Mesenchymal stem cell (in vitro differentiated cells and primary cell): ENCODE measurements at places on chromosomes 13 and 19.

DNA sequence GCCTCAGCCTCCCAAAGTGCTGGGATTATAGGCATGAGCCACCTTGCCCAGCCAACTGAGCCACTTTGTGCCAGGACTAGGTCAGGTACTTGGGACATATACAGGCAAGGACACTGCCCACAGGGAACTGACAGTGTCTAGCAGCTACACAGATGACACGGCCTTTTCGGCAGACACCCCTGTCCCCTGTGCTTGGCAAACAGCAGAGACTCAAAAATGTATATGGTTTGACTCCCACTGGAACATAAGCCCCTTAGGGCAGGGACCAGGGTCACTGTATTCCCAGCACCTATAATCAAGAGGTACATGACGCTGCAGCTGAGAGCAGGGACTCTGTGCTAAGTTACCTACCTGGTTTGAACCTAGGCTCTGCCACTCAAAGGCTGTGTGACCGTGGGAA is 16.8 kb downstream of the ABCC4 start:
- H3K27ac ChIP-seq, result no peak overlapping the region
- DNase-seq, result no peak
- H3K27me3 ChIP-seq, result no peaks in the 10 kb centered on the region
- no peaks in the 10 kb centered on the region for H3K36me3 ChIP-seq

- H3K27ac ChIP-seq, result no peak overlapping the region
- peaks cover 16% of the 10 kb centered on the region for H3K4me1 ChIP-seq
- peak overlapping the region; percentile 96 for H3K4me3 ChIP-seq
Measured at GRCh38 chr19:16830679-16831078, 1.5 kb downstream of the SIN3B start.

DNA sequence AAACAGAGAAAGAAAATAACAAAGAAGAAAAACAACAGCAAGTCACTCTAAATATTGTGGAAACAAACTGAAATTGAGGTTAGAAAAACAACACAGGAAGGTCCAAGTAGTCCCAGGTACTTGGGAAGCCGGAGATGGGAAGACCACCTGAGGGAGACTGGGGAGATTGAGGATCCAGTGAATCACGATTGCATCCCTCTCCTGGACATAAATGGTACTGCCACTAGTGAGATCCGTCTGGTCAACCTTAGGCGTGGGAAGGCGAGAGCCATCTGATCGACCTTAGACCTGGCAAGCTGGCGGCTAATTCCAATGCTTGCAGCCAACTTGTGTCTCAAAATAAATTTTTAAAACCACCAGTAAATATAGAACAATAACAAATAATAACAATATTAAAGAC is 81.9 kb downstream of the ZNF726 start:
- no peaks in the 10 kb centered on the region for H3K27me3 ChIP-seq
- no peak overlapping the region for H3K27ac ChIP-seq
- no peaks in the 10 kb centered on the region for H3K4me1 ChIP-seq

DNA sequence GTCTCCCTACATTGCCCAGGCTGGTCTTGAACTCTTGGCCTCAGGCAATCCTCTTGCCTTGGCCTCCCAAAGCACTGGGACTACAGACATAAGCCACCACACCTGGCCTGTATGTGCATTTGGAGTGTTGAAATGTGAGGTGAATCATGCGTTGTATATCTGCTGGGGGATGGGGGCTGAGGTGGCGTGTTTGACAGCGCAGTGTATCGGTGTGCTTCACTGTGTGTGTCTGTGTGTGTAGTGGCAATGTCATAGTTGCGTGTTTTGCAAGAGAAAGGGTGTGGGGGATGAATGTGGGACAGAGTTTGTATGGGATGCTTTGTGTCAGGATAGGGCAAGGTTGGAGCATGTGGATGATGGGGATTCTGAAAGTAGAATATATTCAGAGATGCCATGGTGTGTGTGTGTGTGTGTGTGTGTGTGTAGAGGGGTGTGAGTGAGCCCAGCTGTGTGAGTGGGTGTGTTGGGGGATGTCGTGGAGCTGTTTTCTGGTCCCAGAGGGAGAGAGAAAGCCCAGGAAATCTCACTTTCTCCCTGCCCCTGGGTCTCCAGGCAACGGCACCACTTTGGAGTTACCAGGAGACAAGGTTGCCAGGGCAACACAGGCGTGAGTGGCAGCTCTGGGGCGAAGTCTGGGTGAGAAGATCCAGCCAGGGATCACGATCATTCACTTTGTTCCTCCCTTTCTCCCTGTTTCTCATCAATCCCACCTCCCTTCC is 1.1 kb upstream of the SWSAP1 start:
- no peak overlapping the region for H3K27ac ChIP-seq
- peaks cover 23% of the 10 kb centered on the region for H3K4me1 ChIP-seq
- no peaks in the 10 kb centered on the region for H3K27me3 ChIP-seq
- peak; percentile 32 for DNase-seq
- no peaks in the 10 kb centered on the region for H3K36me3 ChIP-seq

- no peaks in the 10 kb centered on the region for H3K4me1 ChIP-seq
- H3K27ac ChIP-seq, result no peak overlapping the region
- H3K4me3 ChIP-seq, result no peak overlapping the region
- H3K27me3 ChIP-seq, result peaks cover 21% of the 10 kb centered on the region
Measured at GRCh38 chr13:111145071-111145470, 30.0 kb downstream of the ARHGEF7 start.

DNA sequence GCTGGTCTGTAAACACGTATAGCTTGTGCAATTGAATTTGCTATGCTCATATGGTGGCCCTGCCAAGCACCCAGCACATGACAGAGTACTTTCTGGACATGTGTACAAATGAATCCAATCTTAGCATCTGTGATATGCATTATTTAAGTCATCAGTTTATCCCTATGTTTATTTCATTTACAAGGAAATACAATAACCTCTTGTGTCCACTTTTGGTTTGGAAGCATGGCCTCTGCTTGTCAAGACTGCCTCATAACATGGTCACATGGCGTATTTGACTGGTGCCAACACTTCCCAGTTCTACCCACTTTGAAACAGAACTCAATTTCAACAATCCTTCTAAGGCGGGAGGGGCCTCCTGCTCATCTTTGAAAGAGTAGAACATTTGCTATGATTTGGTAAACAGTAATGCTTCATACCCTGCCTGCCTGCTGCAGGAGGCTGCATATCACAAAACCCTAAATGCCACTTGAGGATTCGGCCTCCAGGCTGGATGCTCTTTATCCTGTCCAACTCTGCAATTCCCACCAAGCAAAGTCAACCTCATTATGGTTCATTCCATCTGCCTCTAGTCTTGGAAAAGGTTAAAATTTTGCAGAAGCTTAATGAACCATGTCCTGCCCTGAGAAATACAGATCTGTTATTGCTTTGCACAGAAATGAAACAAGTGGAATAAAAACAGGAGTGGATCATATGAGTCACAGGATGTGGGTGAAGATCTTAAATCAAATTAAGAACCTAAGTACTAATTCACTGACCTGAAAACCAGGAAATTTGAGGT is 151.3 kb downstream of the CYSLTR2 start:
- no peaks in the 10 kb centered on the region for H3K27me3 ChIP-seq
- no peaks in the 10 kb centered on the region for H3K36me3 ChIP-seq
- H3K27ac ChIP-seq, result peak overlapping the region; percentile 78
- no peak overlapping the region for H3K4me3 ChIP-seq

DNA sequence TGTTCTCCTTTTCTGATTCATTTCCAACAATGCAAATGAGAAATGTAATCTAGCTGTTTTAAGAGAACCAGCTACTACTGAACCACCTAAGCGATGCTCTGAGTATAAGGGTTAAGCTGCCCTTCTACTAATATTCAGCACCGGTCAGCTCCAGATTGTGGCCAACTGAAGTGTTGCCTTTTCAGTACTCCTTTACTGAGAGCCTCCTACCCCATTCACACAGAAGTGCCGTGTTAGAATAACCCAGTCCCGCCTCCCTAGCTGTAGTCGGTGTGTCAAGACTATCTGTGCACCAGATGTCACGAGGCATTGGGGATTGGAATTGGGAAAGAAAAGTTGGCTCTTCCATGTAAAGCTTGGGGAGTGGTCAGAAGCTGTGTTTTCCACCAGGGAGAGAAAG is 45.4 kb downstream of the FAM124A start:
- peak; percentile 9 for DNase-seq
- H3K27ac ChIP-seq, result no peak overlapping the region
- no peaks in the 10 kb centered on the region for H3K36me3 ChIP-seq
- no peak overlapping the region for H3K4me3 ChIP-seq

DNA sequence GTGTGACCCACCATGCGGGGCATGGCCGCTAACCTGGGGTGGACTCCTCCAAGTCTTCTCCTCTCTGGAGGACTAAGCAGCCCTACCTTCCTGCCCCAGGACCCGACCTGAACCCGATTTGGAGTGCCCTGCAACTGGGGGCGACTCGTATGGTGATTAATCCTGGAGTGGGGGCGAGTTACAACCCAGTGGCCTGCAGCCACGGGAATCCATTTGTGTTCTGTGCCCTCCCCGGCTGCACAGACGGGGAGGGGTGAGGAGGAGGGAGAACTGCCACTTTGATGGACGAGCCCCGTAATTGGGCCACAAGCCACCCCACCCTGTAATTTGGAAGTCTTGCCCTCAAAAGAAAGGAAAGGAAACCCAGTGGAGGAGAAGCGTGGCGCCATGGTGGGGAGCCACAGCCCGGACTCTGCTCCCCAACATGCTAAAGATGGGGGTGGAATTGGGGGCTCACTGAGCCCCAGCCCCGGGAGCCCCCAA is 18.0 kb downstream of the PRR36 start:
- no peak overlapping the region for H3K27ac ChIP-seq
- no peak overlapping the region for H3K4me3 ChIP-seq
- H3K36me3 ChIP-seq, result peaks cover 32% of the 10 kb centered on the region
- DNase-seq, result no peak
- peaks cover 6% of the 10 kb centered on the region for H3K4me1 ChIP-seq
- H3K27me3 ChIP-seq, result no peaks in the 10 kb centered on the region

- H3K27me3 ChIP-seq, result no peaks in the 10 kb centered on the region
- H3K4me1 ChIP-seq, result no peaks in the 10 kb centered on the region
- H3K27ac ChIP-seq, result no peak overlapping the region
- DNase-seq, result peak; percentile 62
- H3K4me3 ChIP-seq, result no peak overlapping the region
Measured at GRCh38 chr13:47858042-47859025, 142.7 kb downstream of the SUCLA2 start.

DNA sequence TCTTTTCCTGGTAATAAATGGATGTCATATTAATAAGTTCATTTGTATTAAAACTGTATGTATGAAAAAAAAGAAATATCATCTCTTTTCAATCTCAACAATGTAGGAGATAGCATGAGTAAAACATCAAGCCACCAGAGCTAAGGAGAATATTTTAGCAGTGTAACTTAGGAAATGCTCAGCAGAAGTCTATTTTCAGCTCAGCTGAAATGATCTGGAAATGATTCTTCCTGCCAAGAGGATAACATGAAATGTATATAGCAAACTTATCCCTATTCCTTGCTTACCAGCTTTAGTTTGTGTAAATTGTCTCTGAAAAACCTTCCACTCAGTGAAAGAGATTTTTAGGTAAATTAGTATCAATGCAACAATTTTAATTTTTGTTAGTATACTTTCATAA is 1194.4 kb downstream of the SLITRK1 start:
- DNase-seq, result peak; percentile 6
- H3K4me3 ChIP-seq, result peak overlapping the region; percentile 61
- H3K27ac ChIP-seq, result no peak overlapping the region
- H3K27me3 ChIP-seq, result no peaks in the 10 kb centered on the region
- H3K4me1 ChIP-seq, result no peaks in the 10 kb centered on the region
- no peaks in the 10 kb centered on the region for H3K36me3 ChIP-seq

DNA sequence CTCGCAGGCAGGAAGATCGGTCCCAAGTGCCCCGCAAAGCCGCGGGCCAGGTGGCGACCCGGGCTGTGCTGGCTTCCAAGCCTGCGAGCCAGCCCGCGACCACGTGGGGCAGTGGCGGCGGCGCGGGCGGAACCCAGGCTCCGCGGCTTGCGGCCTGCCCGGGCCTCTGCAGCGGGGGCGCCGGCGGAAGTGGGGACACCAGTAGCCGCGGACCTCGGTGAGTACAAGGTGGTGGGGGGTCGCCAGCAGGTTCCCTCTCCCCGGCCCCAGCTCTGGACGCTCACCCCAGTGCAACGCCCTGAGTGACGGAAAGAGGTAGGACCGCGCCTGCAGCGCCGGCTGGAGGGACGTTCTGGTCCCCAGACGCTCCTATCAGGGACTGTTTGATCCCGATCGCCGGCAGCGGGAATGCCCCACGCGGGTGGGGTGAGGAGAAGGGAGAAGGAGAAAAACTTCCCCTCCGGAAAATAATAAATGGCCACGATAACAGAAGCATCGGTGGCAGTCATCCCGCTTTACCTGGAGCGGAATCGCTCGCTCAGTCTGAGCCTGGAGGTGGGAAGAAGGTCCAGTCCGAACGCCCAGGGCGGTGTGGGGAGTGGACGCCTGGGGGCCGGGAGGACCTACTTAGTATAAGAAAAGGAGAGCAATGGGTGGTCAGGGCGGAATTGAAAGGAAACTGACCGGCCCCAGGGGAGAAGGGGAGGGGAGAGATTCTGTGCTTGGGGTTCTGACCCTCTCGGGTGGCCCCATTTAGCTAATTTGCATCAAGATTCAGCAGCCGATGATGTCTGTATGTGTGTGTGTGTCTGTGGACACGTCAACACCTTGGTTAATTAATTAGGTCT is at the start of gene GEMIN7:
TSS of gene GEMIN7 (plus strand) at position 198 of the 848 bp plus-strand sequence. CDS start 10,855 bp downstream, outside the sequence.
- peaks cover 29% of the 10 kb centered on the region for H3K4me1 ChIP-seq
- peak within 1 kb of the TSS; percentile 79 for H3K4me3 ChIP-seq
- peaks cover 13% of the 10 kb centered on the region for H3K36me3 ChIP-seq
- no peaks in the 10 kb centered on the region for H3K27me3 ChIP-seq

GRCh38 chr13:59494560-59494970 is 669.2 kb downstream of the DIAPH3 start:
- H3K4me1 ChIP-seq, result no peaks in the 10 kb centered on the region
- H3K36me3 ChIP-seq, result no peaks in the 10 kb centered on the region
- no peak overlapping the region for H3K4me3 ChIP-seq

- no peak overlapping the region for H3K27ac ChIP-seq
- peaks cover 10% of the 10 kb centered on the region for H3K36me3 ChIP-seq
- no peaks in the 10 kb centered on the region for H3K27me3 ChIP-seq
- H3K4me1 ChIP-seq, result peaks cover 1% of the 10 kb centered on the region
- no peak overlapping the region for H3K4me3 ChIP-seq
- no peak for DNase-seq
Measured at GRCh38 chr19:30014770-30015169, 72.7 kb downstream of the URI1 start.

DNA sequence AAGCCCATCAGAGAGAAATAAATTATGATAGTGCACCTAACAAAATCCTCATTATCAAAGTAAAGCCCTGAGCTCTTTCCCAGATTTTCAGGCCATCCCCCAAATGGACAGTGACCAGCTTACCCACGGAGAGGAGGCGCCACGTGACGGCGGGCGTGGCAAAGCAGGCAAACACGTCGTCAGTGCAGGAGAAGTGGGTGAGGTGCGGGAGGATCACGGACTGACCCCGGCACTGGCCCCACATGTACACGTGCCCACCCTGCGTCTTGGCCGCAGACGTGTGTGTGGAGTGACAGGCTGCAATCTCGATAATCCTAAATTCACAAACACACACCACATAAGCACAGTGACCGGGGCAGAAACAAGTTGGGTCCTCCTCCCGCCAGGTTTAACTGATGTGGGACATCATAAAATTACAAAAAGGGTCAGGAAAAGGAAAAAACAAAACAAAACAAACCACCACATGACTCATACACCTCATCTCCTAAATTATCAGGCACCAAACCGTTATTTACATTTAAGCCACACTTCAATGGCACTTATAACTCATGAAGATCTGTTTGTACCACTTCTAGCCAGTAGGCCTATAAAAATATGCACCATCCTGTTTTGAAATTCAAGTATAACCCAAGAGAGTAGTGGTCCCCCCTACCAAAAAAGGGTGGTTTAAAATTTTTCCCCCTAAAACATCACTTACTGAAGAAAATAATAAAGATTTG is 30.1 kb downstream of the RCBTB2 start:
- peaks cover 10% of the 10 kb centered on the region for H3K36me3 ChIP-seq
- DNase-seq, result no peak
- no peak overlapping the region for H3K4me3 ChIP-seq
- peaks cover 2% of the 10 kb centered on the region for H3K4me1 ChIP-seq

GRCh38 chr19:2428321-2428690 is 920 bp upstream of the TIMM13 start:
- H3K4me1 ChIP-seq, result peaks cover 32% of the 10 kb centered on the region
- peak overlapping the region; percentile 93 for H3K4me3 ChIP-seq
- H3K27ac ChIP-seq, result peak overlapping the region; percentile 47
